ENCODE measurements at places on chromosomes 5 and 9.

GRCh38 chr9:38629511-38629910, 9.1 kb upstream of the ANKRD18A start:
- no peak for DNase-seq

GRCh38 chr9:121368138-121368522, 1.9 kb downstream of the STOM start:
- DNase-seq: no peak

DNA sequence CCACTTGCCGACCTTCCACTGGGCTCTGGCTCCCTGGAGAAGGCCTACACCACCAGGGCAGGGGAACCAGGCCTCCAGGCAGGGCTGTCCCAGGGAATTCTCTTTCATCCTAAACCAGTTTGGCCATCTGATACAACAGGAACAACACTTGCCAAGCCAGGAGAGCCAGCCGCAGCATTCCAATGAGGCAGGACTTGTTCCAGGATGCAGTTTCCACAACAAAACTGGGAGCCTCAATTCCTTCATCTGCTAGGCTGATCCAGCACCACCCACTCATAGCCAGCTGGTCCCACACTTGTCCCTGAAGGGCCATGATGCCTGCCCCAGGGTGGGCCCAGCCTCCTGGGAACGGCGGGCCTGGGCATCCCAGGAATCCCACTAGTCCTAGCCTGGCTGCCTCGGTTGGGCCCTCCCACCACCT, 26.0 kb downstream of the BICD2 start:
- DNase-seq: no peak

- DNase-seq: no peak
Measured at GRCh38 chr9:68802525-68803015, 97.5 kb downstream of the PIP5K1B start.

- DNase-seq: no peak
Measured at GRCh38 chr5:27463446-27464149, 425.2 kb upstream of the CDH9 start.

DNA sequence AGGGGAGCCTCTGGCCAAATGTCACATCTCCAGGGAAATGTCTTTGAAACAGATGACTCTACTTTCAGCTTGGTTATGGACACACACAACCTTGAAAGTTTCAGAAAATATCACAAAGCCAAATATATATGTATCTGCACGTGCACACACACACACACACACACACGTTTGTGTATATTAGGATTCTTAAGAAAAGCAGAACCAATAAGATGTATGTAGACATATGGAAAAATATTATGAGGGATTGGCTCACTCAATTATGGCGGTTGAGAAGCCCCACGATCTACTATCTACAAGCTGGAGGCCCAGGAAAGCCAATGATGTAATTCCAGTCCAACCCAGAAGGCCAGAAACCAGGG, 194.9 kb downstream of the PALM2AKAP2 start:
- DNase-seq: no peak

DNA sequence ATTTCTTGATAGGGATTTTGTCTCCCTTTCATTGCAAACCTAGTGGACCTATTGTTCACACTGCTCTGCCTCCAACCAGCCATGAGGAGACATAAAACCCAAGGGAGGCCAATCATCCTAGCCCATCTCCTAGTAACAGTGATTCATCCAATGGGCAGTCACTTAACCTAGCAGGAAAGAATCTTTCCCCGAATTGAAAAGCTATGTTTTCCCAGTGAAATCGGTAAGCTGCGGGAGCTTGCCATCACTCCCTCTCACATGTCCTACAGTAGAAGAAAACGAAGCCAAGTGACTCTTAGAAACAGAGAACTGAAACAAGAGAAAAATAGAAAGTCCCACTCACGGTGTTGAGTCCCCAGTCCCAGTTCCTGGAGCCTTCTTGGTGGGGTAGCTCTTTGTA, 123.3 kb downstream of the SUSD1 start:
- no peak for DNase-seq

DNA sequence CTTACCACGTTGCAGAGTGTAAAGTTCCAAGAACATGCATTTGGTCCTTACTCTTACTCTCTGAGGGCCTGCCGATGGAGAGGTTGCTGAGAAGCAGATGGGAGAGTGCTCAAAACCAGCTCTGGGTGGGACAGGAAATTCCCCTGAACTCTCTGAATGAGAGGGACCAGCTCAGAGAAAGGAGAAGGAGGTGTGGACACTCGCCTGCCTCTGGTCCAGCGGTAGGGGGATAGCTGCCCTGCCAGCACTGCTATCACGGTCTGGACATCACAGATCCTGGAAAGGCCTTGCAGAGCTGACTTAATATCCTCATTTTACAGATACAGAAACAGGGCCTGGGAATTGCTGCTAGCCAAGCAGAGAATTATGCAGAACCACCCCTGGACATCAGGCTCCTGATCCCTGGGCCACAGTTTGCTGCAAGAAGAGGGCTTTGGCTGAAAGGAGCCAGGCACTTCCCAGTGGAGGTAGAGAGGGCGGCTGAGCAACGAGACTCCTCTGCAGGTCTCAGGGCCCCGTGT, 4.9 kb downstream of the TRAF1 start:
- no peak for DNase-seq

- no peak for DNase-seq
Measured at GRCh38 chr5:16561660-16562059, 55.1 kb downstream of the RETREG1 start.

All from T1000 (cell line).